ENCODE measurements at places on chromosomes 12 and 14.
A peak's percentile ranks its signal among the peaks of the same experiment; 100 is the strongest.

DNA sequence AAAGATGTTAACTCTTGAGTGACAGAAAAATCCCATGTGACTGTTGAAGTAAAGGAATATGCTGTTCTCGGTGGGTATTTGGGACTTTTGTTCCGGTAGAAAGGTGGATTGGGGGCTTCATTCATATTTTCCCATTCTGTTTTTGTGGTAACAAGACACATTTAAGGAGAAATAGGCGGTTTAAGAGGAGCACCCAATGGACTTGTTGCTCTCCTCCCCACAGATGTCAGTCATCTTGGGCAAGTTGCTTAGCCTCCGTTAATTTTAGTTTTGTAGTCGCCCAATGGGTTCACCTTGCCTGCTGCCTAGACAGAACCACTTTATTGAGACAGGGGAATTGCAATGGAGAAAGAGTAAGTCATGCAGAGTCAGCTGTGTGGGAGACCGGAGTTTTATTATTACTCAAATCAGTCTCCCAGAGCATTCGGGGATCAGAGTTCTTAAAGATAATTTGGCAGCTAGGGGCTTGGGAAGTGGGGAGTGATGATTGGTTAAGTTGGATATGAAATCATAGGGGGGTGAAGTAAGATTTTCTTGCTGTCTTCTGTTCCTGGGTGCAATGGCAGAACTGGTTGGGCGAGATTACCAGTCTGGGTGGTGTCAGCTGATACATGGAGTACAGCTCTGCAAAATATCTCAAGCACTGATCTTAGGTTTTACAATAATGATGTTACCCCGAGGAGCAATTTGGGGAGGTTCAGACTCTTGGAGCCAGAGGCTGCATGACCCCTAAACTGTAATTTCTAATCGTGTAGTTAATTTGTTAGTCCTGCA is 50.3 kb downstream of the SLC38A1 start:
- no peak for DNase-seq

- DNase-seq, result no peak
Observed at GRCh38 chr12:119989361-119989730, 310 bp downstream of the BICDL1 start.

DNA sequence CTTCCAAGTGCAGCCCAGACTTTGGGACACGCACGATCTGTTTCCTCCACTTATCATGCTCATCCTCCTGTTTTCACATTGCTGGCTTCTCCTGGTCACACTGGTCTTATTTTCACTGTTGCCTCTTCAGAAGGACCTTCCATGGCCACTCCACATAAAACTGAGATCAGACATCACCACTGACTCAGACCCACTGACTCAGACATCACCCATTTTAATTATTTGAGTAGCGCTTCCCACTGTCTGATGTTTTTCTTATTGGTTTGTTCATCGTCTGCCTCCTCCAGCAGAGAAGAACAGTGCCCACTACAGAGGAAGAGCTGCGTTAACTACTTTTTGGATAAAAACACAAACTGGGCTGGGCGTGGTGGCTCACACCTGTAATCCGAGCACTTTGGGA is 270.5 kb upstream of the PWP1 start:
- peak; percentile 75 for DNase-seq

GRCh38 chr12:1993341-1993740 is 10.9 kb downstream of the DCP1B start:
- peak; percentile 50 for DNase-seq

DNA sequence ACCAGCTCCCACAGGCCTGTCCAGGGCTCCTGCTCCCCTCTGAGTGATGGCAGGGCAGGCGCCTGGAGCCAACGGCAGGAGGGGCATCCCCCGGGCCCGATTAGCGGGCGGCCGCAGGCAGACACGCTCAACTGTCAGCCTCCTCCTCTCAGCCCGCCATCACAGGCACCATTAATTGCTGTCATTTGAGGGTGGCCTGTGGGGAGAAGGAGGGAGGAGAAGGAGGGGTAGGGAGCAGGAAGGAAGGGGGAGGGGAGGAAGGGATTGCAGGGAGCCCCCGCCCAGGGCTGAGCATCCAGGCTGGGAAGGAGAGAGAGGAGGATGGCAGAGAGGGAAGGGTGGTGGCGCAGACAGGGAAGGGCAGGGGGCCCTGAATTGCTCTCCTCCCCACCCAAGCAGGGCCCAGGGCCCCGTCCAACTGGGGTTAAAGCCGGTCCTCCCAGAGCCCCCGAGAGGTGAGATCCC is 36.1 kb downstream of the NCOR2 start:
- no peak for DNase-seq

GRCh38 chr14:52954346-52955214 is 3.7 kb upstream of the FERMT2 start:
- DNase-seq, result no peak

DNA sequence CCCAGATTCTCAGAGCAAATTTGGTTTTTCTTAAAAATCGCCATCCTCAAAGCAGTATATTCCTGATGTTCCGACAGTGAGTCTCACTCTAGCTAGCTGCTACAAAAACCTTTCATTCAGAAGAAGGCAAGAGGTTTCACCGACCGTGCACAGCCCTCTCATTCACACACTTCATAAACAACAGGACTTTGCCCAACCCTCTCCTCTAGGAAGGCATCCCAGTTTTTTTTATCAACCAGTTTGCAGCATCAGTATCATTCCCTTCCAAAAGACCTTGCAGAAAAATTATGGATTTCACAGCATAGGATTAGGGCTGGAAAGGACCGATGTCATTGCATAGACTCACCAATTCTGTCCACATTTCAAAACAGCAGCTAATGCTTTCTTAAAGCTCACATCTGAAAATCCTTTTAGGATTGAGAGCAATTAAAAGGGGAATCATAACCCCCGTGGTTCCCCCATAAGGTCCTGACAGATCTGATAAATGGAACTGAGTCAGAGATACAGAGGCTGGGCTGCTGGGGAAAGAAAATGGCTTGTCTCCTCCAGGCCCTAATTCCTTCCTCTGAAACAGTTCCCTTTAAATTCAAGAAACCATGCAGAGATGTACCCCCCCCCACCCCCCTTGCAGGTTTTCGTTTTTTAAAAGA is 597 bp downstream of the SVOP start:
- no peak for DNase-seq

DNA sequence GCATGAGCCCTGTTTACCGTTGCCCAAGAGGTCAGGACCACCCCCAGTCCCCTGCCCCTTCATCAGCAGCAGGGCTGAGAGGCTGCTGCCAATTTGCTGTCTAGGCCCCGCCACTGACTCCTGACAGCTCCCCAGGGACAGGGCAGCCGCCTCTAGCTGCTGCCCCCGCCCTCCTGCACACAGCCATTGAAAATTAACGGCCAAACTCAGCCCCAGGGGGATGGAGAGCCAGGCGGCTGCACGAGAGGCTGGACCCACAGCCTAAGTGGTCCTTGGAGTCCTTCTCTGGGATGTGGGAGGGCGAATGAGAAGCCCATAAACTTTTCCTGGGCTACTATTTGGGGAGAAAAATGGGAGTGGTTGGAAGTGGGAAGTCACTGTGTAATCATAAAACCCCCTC is 4.6 kb downstream of the FOXN4 start:
- no peak for DNase-seq

- no peak for DNase-seq
Observed at GRCh38 chr12:98185606-98186005, 329.8 kb upstream of the TMPO start.

GRCh38 chr14:98966016-98966415 is 306.0 kb downstream of the BCL11B start:
- DNase-seq, result no peak

GRCh38 chr12:83690465-83690864 is 1003.8 kb downstream of the TMTC2 start:
- DNase-seq, result no peak

- no peak for DNase-seq
Observed at GRCh38 chr12:79997096-79997791, 62.3 kb upstream of the PPP1R12A start.

- DNase-seq, result no peak
Observed at GRCh38 chr14:51880835-51881580, 20.6 kb downstream of the GNG2 start.

DNA sequence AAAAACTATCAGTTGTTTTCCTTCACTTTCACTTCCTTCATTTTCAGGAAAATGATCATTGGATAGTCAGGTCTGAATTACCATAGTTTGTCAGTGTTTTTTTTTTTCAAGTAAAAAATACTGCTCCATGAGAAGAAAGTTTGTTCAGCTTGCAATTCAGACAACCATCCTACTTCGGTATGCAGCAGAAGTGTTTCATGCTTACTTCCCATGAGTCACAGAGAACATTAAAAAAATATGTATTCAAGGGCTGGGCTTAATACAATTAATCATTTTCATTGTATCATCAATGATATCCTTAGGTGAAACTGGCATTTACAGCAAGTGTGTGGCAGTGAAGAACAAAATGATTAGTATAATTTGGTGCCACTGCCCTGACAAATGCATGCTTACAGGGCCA is 21.6 kb downstream of the PYM1 start:
- DNase-seq, result no peak

- DNase-seq, result no peak
Observed at GRCh38 chr12:13311551-13311950, 115.0 kb downstream of the EMP1 start.

GRCh38 chr12:26554332-26554731 is 278.7 kb downstream of the ITPR2 start:
- no peak for DNase-seq

DNA sequence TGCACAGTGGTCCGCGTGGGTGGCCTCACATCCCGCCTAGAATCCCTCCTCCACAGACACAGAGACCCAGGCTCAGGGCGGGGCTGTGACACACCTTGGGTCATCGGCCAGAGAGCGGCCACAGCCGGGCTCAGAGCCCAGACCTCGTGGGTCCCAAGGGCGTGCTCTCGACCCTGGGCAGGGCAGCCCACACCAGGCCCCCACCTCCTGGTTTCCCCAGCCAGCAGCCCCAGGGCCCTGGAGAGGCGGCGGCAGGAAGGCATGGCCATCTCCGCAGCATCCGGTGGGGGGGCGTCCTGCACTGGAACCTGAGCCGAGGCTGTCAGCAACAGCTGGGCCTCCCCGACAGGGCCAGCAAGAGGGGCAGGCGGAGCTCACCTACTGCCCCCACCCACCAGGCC is 15.2 kb downstream of the JAG2 start:
- no peak for DNase-seq

GRCh38 chr12:72869024-72869423 is 596.9 kb downstream of the TRHDE start:
- no peak for DNase-seq

DNA sequence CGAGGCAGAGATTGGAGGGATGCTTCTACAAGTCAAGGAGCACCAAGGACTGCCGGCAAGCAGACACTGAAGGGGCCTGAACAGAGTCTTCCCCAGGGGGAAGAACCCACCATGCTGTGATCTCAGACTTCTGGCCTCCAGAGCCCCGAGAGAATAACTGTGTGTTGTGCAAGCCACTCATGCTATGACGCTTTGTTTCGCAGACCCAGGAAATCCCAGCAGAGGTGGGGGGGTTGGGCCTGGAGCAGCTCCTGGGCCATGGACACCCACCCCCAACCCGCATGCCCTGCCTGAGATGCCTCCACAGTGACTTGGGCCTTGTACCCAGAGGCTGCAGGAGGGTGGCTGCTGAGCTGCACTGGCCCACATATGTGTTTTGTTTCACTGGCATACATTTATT is 31.2 kb downstream of the ARL6IP4 start:
- DNase-seq, result no peak

DNA sequence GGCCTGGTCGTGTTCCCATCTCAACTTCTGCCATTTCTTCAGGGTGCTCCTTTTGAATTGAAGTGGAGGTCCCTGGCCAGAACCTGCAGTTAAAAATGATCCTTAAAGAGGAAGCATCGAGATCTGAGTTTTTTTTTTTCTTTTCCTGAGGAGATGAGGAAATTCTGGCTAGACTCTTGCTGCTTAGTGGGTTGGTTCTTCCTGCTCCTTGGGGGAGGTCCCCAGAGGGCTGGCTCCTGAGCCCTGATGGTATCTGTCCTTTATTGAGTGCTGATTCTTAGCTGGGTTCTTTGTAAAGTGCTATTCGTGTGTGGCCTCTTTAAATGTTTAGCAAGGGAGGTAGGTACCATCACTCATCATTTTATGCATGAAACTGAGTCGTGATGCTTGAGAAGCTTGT is 11.7 kb downstream of the PELI2 start:
- DNase-seq, result no peak

GRCh38 chr12:16955083-16955657 is 349.2 kb upstream of the LMO3 start:
- peak; percentile 50 for DNase-seq

DNA sequence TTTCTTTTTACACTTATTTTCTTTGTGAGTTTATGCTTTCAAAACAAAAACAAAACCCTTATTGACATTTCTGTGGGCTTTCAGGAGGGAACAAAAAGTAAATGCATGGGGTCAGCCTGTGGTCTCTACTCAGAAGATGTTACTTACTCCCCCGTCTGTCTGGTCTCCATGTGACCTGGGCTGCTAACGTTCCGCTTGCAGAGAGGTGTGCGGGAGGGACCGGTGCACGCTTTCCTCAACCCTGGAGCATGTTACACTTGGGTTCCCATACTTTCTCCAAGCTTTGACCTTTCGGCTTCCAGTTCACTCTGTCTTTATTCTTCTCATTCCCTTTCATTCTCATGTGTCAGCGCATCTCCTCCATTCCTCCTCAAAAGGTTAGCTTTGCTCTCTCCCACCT is 36.5 kb downstream of the ZC3H14 start:
- no peak for DNase-seq

GRCh38 chr12:59113831-59114615 is 193.7 kb upstream of the LRIG3 start:
- DNase-seq, result peak; percentile 51

GRCh38 chr12:6460751-6461371 is 9.0 kb downstream of the TAPBPL start:
- DNase-seq, result no peak

DNA sequence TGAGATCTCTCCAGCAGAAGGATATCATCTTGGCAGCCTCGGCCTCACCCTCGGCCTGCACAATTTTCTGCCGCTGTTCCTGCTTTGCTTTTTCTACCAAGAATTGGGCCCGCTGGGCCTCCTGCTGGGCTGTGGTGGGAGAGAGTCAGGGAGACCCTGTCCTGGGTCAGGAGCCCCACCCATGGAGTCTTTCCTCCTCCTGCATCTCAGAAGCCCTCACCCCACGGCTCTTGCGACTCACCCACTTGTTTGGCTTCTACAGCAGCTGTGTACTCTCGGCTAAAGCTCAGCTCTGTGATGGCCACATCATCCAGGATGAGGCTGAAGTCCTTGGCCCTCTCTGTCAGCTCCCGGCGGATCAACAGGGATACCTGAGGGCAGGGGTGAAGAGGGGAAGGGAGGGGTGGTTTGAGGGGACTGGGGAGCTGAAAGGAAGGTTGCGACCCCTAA is 2.8 kb downstream of the PHB2 start:
- DNase-seq, result no peak

DNA sequence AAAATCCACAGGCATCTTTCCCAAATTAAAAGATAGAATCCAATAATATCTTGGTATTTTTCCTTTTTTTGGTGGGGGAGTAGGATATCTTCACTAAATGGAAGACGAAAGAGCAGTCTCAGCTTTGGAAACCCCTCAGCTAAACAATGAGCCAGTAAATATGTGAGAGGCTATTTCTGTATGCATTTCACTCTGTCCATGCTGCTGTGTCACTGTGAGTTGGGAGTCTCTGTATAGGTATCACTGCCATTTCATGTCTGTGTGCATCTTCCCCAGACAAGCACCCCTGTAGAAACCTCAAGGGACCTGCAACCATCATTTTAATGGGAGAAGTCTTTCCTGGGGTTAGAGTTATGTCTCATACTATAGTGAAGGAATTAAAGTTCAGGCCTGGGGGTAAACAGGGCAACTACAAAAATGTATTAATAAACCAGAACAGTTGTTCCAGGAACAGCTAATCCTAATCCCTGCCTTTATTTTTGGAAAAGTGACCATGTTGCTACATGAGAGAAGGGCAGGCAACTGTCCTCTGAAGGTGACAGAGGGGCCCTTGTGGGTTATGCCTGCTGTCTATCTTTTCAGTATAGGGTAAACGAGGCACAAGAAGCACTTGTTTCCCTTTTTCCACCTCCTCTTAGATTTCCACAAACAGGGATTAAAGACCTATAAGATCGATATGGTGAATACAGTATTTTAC is 11.3 kb upstream of the STAC3 start:
- DNase-seq, result no peak
